ENCODE measurements at places on chromosomes 11 and 22.

GRCh38 chr11:72823105-72823804, 9.0 kb downstream of the ATG16L2 start:
- no peak for DNase-seq

- DNase-seq = no peak
Observed at GRCh38 chr11:114892381-114893197, 214.3 kb downstream of the NXPE2 start.

GRCh38 chr11:111456859-111457730, 55.1 kb downstream of the BTG4 start:
- DNase-seq = no peak

DNA sequence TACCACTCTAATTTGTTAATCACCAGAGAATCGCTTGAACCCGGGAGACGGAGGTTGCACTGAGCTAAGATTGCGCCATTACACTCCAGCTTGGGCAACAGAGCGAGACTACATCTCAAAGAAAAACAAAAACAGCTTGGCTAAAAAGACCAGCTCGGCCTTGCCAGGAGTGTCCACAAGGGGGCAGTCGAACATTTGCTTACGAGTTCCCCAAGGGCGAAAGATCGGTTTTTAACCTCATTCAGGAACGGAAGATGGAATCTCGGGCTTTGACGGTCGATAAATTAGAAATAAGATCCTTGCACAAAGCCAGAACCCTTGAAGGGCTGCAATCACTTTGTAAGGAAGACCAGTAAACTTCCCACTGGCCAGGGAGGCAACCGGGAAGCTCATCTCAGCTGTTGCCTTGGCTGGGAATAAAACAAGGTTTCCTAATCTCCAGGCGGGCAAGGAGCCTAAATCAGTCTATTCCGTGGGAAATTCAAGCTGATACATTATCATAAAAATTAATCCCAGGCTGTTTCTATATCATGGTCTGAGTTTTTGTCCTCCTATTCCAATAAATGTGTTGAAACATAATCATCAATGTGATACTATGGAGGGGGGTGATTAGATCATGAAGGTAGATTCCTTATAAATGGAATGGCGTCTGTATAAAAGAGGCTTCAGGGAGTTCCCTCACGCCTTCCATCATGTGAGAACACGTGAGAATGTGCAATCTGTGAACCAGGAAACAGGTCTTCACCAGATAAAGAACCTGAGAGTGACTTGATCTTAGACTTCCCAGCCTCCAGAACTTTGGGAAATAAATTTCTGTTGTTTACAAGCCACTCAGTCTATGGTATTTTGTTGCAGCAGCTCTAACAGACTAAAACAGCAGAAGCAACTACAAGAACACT, 14.9 kb upstream of the SLC29A2 start:
- peak; percentile 24 for DNase-seq

DNA sequence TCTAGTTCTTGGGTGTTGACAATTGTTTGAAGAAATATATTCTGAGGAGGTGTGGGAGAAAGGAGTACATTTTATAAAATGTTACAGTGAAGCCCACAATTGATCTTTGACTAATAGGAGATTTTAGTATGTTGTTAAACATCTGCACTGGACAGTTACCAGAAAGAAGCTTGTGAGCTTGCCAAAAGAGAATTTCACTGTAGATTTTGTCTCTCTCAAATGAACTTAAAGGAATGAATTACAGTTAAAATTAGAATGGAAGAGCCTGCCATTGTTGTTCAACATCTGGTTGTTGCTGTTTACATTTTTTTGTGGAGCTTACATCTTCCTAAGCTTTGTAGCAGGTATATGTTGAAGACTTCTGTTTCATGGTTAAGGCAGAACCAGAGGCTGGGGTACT, 620.5 kb upstream of the CCDC179 start:
- no peak for DNase-seq

- DNase-seq = no peak
Observed at GRCh38 chr11:11020747-11021149, 162.9 kb upstream of the ZBED5 start.

DNA sequence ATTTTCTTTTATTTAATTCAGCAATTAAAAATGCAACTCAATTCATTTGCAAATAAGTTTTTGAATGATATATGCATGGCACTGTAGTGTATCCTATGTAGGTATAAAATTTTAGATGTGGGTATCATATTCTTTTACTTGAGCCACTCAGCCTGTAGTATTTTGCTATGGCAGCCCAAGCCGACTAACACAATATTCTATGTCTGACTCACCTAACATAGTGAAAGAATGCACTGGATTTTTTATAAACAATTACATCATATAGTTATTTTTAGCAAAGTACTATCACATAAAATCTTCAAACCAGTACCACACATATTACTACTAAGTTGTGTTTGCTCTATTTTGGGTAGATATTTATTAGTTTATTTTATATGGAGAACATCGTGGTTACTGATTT, 21.9 kb upstream of the GRIA4 start:
- no peak for DNase-seq

- no peak for DNase-seq
Observed at GRCh38 chr11:69333149-69333710, 39.3 kb downstream of the MYEOV start.

DNA sequence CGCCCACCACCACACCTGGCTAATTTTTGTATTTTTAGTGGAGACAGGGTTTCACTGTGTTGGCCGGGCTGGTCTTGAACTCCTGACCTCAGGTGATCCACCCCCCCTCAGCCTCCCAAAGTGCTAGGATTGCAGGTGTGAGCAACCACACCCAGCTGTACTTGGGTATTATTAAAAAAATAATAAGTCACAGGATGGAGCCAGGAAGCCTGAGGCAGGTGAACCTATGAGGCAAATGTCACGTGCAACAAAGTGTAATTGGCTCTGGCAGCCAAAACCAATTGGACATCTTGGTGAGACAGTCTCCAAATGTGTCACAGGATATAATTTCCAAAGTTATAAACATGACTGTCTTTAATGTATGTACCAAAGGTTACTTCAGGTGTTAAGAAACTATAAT, 24.0 kb upstream of the MALAT1 start:
- DNase-seq = no peak

DNA sequence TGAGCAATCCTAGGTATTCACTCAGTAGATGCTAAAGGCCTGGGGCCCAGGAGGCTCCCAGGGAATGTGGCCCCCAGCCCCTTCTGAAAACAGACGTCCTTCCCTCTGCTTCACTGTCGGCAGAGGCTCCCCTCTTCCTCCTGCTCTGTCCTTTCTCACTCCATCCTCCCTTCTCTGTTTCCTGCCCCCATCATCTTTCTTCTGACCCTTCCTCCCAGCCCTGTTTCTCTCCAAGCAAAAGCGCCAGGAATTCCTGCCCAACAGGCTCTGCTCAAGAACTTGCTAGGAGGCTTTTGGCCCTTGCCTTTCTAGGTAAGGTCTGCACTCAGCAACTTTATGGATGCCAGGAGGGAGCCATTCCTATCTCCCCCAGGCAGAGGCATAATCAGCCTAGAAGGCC, 300.5 kb downstream of the NTM start:
- no peak for DNase-seq

DNA sequence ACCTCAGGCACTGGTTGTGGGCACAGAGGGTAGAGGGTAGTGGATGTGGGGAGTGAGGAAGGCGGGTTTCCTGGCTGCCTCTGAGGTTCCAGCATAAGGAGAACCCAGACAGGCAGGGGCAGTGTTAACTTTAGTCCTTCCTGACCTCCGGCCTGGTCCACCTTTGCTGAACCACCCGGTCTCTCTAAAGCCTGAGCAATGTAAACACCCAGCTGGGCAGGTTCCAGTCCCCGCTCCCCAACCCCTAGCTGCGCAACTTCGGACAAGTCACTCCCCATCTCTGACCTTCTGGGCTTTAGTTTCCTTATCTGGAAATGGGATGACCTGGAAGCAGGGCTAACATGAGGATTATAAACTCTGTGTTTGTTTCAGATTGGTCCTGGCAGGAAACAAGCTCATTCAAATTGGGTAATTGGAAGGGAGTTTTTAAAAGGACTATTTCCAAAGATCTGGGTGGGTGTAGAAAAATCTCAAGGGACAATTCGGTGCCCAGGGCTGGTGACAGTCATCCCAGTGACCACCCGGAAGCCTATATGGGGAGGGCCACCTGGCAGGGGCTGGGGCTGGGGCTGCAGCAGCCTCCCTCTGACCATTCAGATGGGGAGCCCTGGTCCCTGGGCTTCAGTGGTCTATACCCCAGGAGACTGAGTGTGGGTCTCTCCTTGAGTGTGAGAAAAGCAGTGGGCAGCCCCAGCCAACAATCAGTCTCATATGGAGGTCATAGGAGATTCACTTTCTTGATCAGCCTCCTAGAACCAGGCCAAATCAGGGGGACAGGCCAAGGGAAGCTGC, 108.3 kb upstream of the SYT13 start:
- no peak for DNase-seq

Measured in nucleus accumbens (tissue), 56 donors.